NCI-H345 (cell line): ENCODE measurements at places on chromosomes 2 and 18.

GRCh38 chr18:71902482-71902881, 641.7 kb downstream of the CBLN2 start:
- no peak for DNase-seq

DNA sequence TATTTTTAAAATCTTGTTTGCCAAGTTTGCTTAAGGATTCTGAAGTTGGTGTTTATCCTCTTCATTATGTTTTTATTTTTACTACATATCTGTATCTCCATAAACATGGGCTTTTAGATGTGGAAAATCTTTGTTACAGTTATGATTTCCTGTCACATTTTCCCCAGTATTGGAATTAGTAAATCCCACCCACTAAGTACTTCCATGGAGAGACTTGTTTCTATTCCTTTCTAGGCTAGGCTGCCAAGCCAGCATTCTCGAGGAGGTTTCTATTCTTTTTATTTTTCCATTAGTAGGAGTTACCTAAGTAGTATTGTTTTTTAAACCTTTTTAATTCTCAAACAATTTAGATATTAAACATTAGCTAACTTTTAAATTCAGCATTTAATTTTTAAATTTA, 22.1 kb downstream of the PKP4 start:
- DNase-seq = no peak

GRCh38 chr2:54479424-54479823, 23.3 kb downstream of the SPTBN1 start:
- DNase-seq = no peak

DNA sequence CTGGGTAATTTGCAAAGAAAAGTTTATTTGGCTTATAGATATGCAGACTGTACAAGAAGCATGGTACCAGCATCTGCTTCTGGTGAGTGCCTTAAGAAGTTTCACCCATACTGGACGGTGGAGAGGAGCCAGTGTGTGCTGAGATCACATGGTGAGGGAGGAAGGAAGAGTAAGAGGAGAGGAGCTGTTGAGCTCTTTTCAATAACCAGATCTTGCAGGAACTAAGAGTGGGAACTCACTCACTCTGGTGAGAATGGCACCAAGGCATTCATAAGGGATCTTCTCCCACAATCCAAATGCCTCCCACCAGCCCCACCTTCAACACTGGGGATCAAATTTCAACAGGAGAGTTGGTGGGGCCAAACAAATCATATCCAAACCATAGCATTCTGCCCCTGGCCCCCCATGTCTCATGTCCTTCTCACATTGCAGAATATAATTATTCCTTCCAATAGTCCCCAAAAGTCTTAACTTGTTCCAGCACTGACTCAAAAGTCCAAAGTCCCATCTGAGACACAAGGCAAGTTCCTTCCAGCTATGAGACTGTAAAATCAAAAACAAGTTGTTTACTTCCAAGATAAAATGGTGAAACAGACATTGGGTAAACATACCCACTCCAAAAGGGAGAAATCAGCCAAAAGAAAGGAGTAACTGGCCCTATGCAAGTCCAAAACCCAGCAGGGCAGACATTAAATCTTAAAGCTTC, 11.7 kb upstream of the TMEM37 start:
- no peak for DNase-seq

DNA sequence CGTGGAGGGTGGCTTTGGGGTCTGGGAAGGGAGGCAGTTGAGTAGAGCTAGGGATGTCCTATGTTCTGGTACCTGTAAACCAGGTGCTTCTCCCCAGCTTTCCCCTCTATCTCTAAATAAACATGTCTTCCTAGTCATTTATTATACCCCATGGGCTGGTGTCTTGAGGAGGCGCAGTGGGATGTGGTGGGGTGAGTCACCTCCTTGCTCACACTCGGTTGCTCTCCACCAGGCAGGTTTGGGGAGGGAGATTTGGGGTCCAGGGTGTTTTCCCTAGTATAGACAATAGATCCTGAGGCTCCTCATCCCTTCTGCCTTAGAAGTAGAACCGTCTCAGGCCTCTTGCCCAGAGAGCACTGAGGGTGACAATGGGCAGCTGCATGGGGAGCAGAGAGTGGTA, 5.1 kb downstream of the PSD4 start:
- no peak for DNase-seq

DNA sequence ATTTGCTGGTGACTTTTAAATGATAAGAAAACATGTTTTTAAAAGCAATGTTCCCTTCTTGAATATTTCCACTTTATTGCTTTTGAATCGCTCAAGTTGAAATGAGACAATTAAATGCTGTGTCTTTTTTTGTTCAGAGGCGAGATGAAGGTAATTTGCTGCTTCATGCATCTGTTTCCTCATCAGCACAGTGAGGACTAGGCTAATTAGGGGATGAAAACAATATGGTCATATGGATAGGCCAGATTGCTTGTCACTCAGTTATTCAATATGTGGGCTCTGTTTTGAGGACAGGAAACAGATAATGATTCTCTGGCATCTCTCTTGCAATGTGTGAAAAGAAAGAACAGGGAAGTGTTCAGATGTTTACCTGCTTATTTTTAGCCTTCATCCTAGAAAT, 61.0 kb downstream of the ERBB4 start:
- no peak for DNase-seq

GRCh38 chr2:129902731-129903585, 76.5 kb upstream of the RAB6C start:
- no peak for DNase-seq

DNA sequence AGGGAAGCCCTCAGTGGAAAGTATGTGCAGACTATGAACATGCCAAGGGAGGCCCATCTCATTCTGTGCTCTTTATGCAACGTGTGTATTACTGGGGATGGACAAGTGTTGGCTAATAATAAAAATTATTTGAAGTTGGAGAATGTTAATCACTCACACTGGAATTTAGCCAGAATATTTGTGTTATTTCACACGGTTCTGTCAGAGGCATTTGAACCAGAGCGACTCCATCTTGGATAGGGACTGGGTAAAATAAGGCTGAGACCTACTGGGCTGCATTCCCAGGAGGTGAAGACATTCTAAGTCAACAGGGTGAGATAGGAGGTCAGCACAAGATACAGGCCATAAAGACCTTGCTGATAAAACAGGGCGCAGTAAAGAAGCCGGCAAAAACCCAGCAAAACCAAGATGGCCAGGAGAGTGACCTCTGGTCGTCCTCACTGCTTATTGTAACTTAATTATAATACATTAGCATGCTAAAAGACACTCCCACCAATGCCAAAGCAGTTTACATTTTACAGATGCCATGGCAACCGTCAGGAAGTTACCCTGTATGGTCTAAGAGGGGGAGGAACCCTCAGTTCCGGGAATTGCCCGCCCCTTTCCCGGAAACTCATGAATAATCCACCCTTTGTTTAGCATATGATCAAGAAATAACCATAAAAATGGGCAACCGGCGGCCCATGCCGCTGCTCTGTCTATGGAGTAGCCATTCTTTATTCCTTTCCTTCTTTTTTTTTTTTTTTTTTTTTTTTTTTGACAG, 2.6 kb upstream of the FZD5 start:
- no peak for DNase-seq

DNA sequence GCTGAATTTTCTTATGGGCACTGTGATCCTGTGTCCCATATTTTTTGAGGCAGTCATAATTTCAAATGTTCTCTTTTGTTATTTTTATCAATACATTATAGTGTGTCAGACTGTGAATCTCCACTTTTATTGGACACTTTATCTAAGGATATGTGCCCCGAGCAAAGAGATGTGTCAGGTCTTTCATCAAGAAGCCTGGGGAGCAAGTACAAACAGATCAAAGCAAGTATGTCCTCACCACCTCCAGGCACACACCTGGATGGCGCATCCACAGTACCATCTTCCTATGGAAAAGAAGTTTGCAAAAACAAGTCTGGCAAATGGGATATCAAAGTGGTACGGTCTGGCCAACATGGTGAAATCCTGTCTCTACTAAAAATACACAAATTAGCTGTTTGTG, 81.0 kb upstream of the ZNF236 start:
- DNase-seq = no peak

DNA sequence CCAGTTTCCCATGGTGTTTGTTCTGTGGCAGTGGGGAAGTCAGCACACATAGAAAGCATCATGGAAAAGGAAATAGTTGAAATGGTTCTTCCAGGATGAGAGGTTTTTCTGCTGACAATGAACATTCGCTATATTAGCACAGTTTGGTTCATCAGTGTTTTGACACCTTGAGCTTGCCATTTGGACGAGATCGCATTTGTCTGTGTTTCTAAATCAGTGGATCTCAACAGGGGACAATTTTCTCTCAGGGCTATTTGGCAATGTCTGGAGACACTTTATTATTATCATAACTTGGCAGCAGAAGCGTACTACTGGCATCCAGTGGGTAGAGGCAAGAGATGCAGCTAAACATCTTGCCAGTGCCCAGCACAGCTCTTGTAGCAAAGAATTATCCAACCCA, 74.6 kb downstream of the CD8B2 start:
- DNase-seq = no peak

GRCh38 chr18:12034241-12035100, 53.2 kb downstream of the IMPA2 start:
- no peak for DNase-seq

DNA sequence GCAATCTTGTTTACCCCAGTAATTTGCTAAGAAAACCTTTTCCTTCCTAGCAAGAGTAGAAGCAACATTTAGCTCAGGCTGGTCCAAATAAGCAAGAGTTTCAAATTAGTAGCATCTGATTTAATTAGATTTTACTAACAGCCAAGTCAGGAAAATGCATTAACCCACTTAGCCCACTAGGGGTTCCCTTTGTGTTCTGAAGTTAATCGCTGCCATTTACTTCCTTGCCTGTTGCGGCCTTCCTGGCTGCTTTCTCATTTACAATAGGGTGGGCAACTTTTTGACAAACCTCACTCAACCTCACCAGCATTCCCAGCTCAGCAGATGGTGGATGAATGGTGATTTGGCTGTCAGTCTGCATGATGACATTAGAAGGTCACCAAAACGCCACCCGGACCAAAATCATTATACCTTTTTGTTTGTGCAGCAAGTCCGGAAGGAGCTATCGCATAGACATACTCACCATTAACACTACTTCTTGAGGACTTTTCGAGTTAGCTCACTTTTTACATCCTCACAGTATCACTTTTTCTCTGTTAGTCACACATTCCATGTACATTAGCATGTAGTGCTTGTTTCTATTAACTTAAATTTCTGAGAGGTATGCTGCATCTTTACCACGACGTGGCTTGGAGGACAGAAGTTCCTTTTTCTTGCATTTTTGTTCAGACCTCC, 101.5 kb upstream of the SETBP1 start:
- no peak for DNase-seq

- no peak for DNase-seq
Observed at GRCh38 chr2:130871843-130872740, 35.4 kb downstream of the ARHGEF4 start.

GRCh38 chr2:11483806-11484617, 18.1 kb upstream of the E2F6 start:
- DNase-seq = no peak

DNA sequence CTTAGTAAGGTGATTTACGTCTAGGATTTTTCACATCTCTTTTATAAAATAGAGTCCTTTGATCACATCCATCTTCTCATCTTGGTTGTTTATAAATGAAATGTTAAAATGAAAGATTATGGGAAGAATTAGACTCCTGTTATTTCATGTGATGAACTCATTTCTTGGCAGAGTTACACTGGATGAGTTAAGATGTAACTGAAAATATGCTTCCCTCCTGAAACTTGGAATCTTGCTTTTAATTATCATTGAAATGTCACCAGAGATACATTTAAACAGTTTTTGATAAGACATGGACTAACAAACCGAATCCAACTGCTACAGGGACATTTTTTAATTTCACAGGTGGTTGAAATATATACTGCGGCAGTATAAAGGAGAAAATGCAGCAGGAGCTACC, 274.0 kb downstream of the DLGAP1 start:
- no peak for DNase-seq

DNA sequence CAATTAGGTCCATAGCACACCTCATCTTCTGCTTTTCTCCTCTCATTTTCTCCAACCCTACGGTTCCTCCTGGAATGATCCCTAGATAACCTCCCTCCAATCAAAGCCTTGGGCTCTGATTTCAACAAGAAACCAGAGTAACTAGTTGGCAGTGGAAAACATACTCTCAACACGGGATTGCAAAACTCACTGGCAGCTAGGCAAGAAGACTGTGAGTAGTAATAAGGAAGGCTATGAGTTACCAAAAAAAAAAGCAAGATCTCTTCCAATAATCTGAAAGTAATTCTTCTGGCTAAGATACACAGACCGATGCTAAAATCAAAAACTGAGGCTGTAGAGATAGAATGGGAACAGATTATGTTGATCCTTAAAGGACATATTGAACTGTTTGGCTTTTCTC, 28.4 kb upstream of the CCDC102B start:
- DNase-seq = no peak

- DNase-seq = peak; percentile 59
Observed at GRCh38 chr2:23385748-23386338, 864 bp downstream of the KLHL29 start.

- DNase-seq = no peak
Observed at GRCh38 chr2:39587641-39588040, 78.1 kb upstream of the TMEM178A start.

DNA sequence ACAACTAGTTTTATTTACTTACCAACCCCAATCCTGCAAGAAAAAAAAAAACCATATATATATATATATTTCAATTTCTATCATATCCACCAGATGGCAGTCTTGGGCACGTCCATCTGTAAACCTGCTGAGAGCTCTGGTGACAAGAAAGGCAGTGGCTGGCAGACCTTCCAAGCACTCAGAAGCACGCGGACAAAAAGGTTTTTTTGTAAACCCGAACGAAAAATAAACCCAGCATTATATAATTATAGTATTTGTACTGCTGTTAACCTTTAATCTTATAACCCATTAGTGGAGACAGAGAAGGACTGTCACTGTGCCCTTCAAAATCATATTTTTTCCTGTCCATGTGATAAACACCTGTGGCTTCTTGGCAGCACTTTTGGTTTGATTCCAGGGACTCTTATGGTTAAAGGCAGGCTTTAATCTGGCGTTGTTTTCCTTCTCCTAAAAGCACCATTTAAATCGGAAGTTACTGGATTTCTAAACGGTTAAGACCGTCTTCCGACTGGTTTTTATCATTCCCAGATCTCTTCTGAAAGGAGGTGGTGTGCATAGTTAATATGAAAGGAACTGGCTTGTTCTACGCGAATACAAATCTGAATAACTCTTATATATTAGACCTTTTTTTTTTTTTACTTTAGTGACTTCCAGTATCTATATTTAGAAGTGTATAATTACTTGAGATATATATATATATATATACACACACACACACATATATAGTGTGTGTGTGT, 31.0 kb upstream of the SLC3A1 start:
- peak; percentile 75 for DNase-seq

DNA sequence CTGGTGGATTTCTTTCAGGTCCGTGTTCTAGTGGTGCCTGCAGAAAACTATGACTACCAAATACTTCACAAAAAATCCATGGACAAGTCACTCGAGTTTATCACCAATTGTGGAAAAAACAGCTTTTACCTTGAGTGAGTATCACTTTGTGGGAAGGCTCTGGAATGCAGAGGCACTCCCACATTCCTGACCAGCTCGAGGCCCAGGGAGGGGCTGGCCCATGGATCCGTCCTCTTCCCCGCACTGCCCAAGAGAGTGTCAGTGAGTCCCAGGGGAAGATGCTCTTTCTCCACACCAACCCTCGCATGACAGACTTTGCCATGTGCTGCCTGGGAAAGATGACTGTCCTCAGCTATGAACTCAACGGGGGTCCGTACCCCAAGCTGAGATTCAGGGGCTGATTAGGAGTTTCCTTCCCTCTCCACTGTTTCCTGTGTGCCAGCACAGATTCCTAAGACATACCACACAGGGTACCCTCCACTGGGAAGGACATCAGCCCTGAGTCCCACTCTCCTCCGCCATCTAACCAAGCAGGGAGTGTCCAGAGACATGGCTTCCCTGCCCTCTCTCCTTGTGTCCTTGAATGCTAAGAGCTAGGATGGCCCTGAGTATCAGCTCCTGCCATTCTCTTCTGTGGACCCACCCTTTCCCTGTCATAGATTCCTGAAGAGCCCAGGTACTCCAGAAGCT, 155.9 kb downstream of the LAMA3 start:
- no peak for DNase-seq
